ENCODE measurements at places on chromosomes 7 and 10. TPM values are rescaled to one million over a fixed set of nuclear protein-coding genes. Genes with fewer than 3 reads are reported as not detected.

C10orf62 gene
- polyA plus RNA-seq = not detected

ADAM22 gene
- polyA plus RNA-seq = 31.7 TPM

ZNF273 gene
- 5.7 TPM for polyA plus RNA-seq

NME8 gene
- not detected for polyA plus RNA-seq

TMEM184A gene
- polyA plus RNA-seq = not detected

OR2A7 gene
- polyA plus RNA-seq = not detected

GJD4 gene
- polyA plus RNA-seq = not detected

IFIT1B gene
- polyA plus RNA-seq = not detected

SH2D4B gene
- polyA plus RNA-seq = not detected

PCDH15 gene
- 2.6 TPM for polyA plus RNA-seq

GALNT17 gene
- 32.0 TPM for polyA plus RNA-seq

C7orf57 gene
- 0.41 TPM for polyA plus RNA-seq

ANKRD30A gene
- polyA plus RNA-seq = not detected

MPP7 gene
- 1.1 TPM for polyA plus RNA-seq

AHCYL2 gene
- polyA plus RNA-seq = 21.2 TPM

TUBB8 gene
- polyA plus RNA-seq = not detected

EN2 gene
- 6.1 TPM for polyA plus RNA-seq

SPDYE1 gene
- 0.11 TPM for polyA plus RNA-seq

BMPER gene
- polyA plus RNA-seq = 10.9 TPM

PHYHIPL gene
- 105 TPM for polyA plus RNA-seq

GHRHR gene
- not detected for polyA plus RNA-seq

RNF32 gene
- 1.6 TPM for polyA plus RNA-seq

HOXA5 gene
- polyA plus RNA-seq = not detected

AKR1D1 gene
- polyA plus RNA-seq = not detected

FLNC gene
- not detected for polyA plus RNA-seq

GIMAP4 gene
- polyA plus RNA-seq = 0.19 TPM

MLXIPL gene
- polyA plus RNA-seq = not detected

OR2A1 gene
- not detected for polyA plus RNA-seq

ITPRID1 gene
- not detected for polyA plus RNA-seq

MSS51 gene
- 0.36 TPM for polyA plus RNA-seq

CCDC136 gene
- polyA plus RNA-seq = 30.8 TPM

SAP25 gene
- polyA plus RNA-seq = not detected

OR2A42 gene
- not detected for polyA plus RNA-seq

UPK3BL2 gene
- not detected for polyA plus RNA-seq

LAMB4 gene
- polyA plus RNA-seq = not detected

HYAL4 gene
- polyA plus RNA-seq = not detected

BTBD16 gene
- polyA plus RNA-seq = not detected

SFTPA1 gene
- polyA plus RNA-seq = not detected

CREB5 gene
- polyA plus RNA-seq = 4.1 TPM

FKBP6 gene
- polyA plus RNA-seq = not detected

MBL2 gene
- polyA plus RNA-seq = not detected

LIPK gene
- not detected for polyA plus RNA-seq

All from Purkinje cell (primary cell).